H1 (cell line): ENCODE measurements at places on chromosomes 7 and 10. TPM values are rescaled to one million over a fixed set of nuclear protein-coding genes. Genes with fewer than 3 reads are reported as not detected.

DNA sequence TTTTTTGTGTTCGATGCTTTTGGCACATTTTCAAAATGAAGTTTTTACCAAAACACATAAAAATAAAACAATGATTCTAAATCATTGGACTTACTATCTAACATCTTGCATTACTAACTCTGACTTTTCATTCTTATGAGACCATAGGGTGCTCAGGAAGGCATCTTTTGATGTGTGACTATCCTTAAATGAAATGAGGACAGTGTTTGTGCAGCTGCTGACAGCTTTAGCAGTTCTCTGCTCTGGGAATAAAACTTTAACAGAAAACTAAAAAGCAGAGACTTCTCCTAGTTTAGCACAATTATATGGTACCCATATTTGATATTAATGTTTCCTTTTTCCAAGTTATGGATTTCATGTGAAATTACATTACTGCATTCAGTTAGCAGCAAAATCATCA is 471.6 kb downstream of the ARL4A start:
- H3K4me3 ChIP-seq: no peak overlapping the region
- H3K4me1 ChIP-seq: no peaks in the 10 kb centered on the region
- H3K36me3 ChIP-seq: no peaks in the 10 kb centered on the region
- no peak overlapping the region for H3K27ac ChIP-seq
- H3K27me3 ChIP-seq: no peaks in the 10 kb centered on the region
- no peak for DNase-seq

DNA sequence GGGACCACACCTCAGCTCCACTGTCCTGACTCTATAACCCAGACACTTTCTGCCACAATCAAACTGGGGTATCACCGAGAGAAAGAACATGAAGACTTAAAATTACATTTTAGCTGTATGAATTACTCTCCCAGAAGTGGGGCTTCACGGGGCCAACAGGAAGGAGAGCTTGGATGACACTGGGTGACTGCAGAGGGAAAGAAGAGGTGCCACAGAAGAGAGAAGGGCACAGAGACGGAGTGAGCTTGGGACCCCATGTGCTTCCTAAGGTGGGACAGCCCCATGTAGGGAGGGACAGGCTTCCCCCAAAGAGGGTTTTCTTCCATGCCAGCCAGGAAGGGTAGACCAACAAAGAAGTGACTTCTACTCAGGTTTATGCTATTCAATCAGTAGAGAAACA is 162.0 kb upstream of the RHEB start:
- no peak for DNase-seq
- H3K36me3 ChIP-seq: no peaks in the 10 kb centered on the region
- no peaks in the 10 kb centered on the region for H3K4me1 ChIP-seq
- H3K27me3 ChIP-seq: no peaks in the 10 kb centered on the region
- H3K27ac ChIP-seq: no peak overlapping the region
- no peak overlapping the region for H3K4me3 ChIP-seq

DNA sequence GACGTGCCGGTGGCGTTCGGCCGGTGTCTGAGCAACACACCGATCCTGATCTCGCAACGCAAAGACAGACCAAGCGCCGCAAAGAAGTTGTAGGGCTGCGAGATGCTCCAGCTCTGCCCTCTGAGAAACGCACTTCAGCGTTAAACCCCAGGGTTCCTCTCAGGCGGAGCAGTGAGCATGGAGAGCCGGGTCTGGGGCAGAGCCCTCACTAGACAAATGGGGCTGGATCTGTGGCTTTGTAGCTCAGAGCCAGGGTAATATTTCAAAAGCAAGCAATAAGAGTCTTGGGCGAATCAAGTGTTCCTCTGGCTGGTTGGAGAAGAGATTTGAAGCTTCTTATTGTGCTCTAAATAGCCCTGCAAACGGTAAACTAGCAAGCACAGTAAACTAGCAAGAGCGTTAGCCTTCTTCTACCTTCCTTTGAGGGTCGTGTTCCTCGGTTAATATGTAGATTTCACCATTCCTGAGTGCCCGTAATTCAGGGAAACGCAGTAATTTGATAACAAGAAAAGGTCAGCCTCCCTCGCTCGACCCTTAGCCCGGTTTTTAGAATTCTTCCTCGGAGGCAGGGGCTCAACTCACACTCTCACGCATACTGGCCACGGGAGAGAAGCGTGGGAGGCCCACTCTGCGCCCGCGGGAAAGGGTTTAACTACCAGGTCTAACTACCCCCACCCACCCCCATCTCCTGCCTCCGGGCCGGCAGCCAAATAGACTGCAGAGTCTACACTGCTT is 6.7 kb downstream of the SKAP2 start:
- DNase-seq: no peak
- H3K36me3 ChIP-seq: no peaks in the 10 kb centered on the region
- H3K27me3 ChIP-seq: peaks cover 45% of the 10 kb centered on the region
- H3K4me1 ChIP-seq: peaks cover 15% of the 10 kb centered on the region; the same call in 1 of the 2 replicates

The PRF1 gene
- 0.06 and 0.15 TPM in 2 replicates for polyA plus RNA-seq

DNA sequence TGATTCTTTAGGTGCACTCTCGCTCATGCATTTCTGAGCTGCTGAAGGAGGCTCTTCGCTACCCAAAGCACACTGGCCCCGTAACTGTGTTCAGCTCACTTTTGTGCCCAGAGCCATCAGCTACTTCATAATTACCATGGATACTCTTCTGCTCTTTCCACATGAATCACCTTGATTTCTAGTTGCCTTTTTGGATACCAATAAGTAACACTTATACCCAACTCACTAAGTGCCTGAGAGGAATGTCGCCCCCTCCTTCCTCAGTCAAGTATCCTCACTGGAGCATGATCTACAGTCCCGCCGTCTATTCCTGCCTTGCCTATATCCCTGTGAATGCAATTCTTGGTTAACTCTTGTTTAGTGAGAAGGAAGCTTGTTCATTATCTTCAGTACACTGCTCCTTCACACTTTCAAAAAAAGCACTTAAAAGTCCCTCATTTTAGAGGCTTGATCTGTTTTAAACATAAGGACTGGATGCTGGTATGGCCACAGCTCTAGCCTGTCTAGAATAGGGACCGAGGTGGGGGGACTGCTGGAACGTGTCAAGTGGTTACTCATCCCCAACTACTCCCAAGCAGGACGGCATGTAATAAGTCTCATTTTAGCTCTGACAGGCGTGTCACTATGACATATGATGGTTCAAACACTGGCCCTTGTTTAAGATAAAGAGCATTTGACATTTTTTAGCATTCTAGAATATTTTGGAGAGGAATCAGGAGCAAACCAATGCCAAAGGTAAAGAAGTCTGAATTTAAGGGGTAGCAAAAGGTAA is 23.7 kb downstream of the SVIL start:
- H3K27ac ChIP-seq: no peak overlapping the region
- DNase-seq: no peak
- no peaks in the 10 kb centered on the region for H3K27me3 ChIP-seq
- no peaks in the 10 kb centered on the region for H3K36me3 ChIP-seq
- H3K4me3 ChIP-seq: no peak overlapping the region

The PTPRN2 gene
- polyA plus RNA-seq: 2.6 and 4.9 TPM in 2 replicates

- no peak overlapping the region for H3K4me3 ChIP-seq
- DNase-seq: no peak
- H3K4me1 ChIP-seq: peaks cover 4% of the 10 kb centered on the region
- H3K36me3 ChIP-seq: peaks cover 4% of the 10 kb centered on the region; the same call in 1 of the 2 replicates
- no peak overlapping the region for H3K27ac ChIP-seq
- H3K27me3 ChIP-seq: no peaks in the 10 kb centered on the region
These were observed 37.4 kb downstream of the TSPAN14 start for GRCh38 chr10:80491251-80492102.
